ENCODE measurements at places on chromosomes 6 and 20.

DNA sequence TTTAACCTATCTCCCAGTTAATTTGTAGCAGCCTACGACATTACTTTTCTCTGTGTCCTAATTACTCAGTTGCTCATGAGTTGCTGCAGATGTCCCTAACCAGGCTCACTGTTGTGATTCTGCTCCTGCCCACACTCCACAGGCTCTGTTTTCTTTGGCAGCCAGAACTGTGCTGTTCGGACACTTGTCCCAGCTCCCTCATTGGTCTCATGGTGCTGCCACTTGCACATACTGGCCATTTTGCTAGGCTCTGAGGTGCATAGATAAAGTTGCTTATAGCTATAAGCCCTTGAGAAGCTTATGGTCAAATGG is 55.0 kb downstream of the NOX3 start:
- DNase-seq, result no peak

DNA sequence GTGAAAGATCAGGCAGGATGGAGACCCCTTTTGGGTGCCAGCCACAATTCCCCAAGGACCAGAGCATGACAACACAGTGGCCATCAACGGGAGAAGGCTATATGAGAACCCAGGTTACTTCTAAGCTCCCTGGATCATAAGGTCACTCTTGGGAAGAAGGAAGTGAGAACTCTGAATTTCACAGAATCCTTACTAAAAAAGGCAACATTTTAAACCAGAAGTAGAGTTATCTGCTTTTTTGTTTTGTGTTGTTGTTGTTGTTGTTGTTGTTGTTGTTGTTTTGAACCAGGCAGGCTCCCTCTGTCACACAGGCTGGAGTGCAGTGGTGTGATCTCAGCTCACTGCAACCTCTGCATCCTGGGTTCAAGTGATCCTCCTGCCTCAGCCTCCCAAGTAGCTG is 107.4 kb upstream of the TNFAIP3 start:
- no peak for DNase-seq

- DNase-seq, result no peak
These were observed 14.3 kb downstream of the PSMG4 start for GRCh38 chr6:3272911-3273547.

DNA sequence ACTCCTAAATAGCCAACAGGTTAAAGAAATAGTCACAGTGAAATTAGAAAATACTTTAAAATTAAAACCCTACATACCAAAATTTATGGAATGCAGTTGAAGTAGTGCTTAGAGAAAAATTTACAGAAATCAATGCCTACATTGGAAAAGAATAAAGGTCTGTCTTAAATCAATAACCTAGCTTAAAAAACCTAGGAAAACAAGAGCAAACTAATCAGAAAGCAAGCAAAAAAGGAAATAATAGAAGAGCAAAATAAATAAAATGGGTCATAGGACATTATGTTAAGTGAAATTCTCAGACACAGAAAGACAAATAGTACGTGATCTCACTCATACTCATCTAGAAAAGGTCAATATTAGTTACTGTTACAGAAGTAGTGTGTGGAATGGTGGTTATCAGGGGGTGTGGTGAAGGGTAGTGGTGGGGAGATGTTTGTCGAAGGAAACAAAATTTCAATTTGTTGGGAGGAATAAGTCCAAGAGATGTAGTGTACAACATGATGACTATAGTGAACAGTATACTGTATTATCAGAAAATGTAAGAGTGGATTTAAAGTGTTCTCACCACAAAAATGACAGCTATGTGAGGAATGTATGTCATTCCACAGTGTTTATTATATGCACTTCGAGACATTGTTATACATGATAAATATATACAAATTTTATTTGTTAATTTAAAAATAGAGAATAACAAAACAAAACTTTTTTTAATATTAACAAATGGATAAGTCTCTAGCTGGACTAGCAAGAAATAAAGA is 423.6 kb downstream of the CDH26 start:
- no peak for DNase-seq

GRCh38 chr6:4358414-4359107 is 223.2 kb upstream of the ECI2 start:
- DNase-seq, result no peak

GRCh38 chr20:3090565-3090964 is 6.0 kb upstream of the AVP start:
- DNase-seq, result no peak

- no peak for DNase-seq
These were observed 9.0 kb upstream of the MRPS10 start for GRCh38 chr6:42226645-42227143.

DNA sequence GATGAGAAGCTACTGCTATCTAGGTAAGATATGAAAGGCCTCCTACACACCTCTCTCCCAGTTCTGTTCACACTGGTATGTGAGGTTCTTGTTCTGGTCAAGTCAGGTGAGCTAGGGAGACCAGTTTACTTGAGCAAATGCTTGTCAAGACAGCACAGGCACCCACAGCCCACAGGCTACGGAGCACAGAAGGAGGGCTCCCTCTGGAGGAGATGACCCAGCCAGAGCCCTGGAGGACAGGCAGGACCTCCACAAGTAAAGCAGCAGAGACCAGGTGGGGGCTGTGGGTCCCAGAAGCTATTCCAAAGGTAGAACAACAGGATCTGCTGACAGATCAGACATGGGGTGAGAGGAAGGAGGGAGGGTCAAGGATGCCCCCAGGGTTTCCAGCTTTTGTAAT is 13.2 kb downstream of the MMP24OS start:
- DNase-seq, result no peak
